ENCODE measurements at places on chromosomes 12 and 14.

DNA sequence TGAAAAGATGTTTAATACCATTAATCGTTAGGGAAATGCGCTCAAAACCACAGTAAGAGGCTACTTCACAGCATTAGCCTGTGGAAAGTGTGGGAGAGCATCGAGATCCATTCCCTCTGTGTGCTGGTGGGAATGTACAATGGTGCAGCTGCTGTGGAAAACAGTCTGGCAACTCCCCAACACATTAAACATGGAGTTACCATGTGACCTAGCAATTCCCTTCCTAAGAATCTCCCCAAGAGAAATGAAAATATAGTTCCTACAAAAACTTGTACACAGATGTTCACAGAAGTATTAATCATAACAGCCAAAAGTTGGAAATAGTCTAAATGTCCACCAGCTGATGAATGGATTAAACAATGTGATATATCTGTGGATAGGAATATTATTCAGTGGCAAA lies 23.8 kb downstream of the MLXIP start:
- no peaks in the 10 kb centered on the region for H3K27me3 ChIP-seq
- DNase-seq: no peak
- peaks cover 29% of the 10 kb centered on the region for H3K4me1 ChIP-seq
- no peak overlapping the region for H3K4me3 ChIP-seq

DNA sequence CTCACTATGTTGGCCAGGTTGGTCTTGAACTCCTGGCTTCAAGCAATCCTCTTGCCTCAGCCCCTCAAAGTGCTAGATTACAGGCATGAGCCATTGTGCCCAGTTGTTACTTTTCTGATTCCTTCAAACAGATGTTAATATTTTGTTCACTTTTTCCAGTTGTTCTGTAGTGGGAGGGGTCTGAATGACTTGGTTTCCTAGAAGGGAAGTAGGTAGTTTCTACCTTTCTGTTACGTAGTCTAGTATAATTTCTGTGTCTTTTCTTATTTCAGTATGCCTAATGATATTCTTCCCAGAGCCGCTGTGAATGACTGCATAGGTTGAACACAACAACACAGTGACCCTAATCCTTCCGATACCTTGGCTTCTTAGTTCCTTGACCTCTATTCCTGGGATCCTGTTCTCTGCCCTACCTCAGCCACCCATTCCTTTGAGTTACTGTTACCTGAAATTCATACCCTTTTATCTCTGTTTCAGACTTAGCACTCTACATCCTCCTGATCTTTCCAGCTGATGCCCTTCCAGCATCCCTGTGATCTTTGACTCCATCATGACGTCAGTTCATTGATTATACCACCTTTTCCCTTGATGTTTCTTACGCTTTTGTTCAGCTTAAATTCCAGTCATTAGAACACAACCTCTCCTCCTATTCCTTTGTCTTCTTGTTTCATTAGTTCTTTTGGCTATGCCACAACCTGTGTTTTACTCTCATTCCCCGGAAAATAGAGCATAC lies 33.3 kb downstream of the RCOR1 start:
- DNase-seq: no peak
- no peaks in the 10 kb centered on the region for H3K27me3 ChIP-seq
- H3K27ac ChIP-seq: no peak overlapping the region
- no peaks in the 10 kb centered on the region for H3K4me1 ChIP-seq
- H3K36me3 ChIP-seq: peaks cover 6% of the 10 kb centered on the region

GRCh38 chr12:91267039-91267438 lies 84.4 kb upstream of the DCN start:
- H3K36me3 ChIP-seq: no peaks in the 10 kb centered on the region
- no peak for DNase-seq
- H3K4me1 ChIP-seq: no peaks in the 10 kb centered on the region

DNA sequence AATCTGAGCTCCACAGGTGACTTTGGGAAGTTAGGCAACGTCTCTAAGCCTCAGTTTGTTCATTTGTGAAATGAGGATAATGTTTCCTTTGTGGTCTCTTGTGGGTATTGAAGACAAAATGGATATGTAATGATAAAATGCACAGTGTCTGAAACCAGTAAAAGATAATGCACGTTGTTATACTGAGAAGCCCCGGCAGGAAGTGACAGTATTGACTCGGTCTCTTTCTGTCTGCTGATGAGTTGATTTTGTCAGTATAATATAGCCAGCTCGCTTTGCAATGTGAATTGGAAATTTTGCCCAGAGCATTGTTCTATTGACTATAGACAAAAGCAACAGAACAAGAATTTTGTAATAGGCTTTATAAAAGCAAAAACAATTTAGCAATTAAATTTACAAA lies 49.2 kb upstream of the SLC38A1 start:
- DNase-seq: no peak
- H3K27ac ChIP-seq: no peak overlapping the region
- H3K36me3 ChIP-seq: no peaks in the 10 kb centered on the region
- no peaks in the 10 kb centered on the region for H3K4me1 ChIP-seq
- H3K4me3 ChIP-seq: no peak overlapping the region
- H3K27me3 ChIP-seq: no peaks in the 10 kb centered on the region

GRCh38 chr14:50601394-50601793 lies 41.4 kb downstream of the ATL1 start:
- no peaks in the 10 kb centered on the region for H3K36me3 ChIP-seq
- H3K4me3 ChIP-seq: no peak overlapping the region
- H3K27me3 ChIP-seq: no peaks in the 10 kb centered on the region
- DNase-seq: no peak
- no peaks in the 10 kb centered on the region for H3K4me1 ChIP-seq

DNA sequence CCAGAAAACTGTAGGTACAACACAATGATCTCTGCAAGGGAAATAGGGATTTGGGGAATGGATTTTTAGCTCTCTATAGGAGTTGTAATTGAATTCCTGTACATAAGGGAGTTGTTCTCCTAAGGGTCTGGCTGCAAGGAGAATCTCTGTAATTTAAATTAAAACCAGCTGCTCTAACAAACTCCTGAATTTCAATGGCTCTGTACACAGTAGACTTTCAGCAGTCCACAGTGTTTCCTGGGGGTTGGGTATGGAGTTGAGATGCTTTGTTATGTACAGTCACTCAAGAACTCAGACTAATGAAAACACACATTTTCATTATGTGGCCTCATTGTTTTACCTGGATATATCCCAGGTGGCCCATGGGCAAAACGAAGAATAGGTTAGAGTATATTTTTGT lies 93.2 kb downstream of the NAV3 start:
- H3K36me3 ChIP-seq: no peaks in the 10 kb centered on the region
- H3K4me1 ChIP-seq: peaks cover 1% of the 10 kb centered on the region
- no peak overlapping the region for H3K27ac ChIP-seq
- no peaks in the 10 kb centered on the region for H3K27me3 ChIP-seq
- DNase-seq: no peak
